Stimulated activated CD4-positive, alpha-beta T cell treated with anti-CD3 and anti-CD28 coated beads, Interleukin-4, amount 100 ng/mL, for 48 hours (primary cell): ENCODE measurements at places on chromosomes 1 and 21.

- no peak for DNase-seq
Measured at GRCh38 chr1:14724678-14725077, 126.2 kb downstream of the KAZN start.

GRCh38 chr1:26220199-26220912 lies 13.6 kb upstream of the CEP85 start:
- DNase-seq, result no peak

DNA sequence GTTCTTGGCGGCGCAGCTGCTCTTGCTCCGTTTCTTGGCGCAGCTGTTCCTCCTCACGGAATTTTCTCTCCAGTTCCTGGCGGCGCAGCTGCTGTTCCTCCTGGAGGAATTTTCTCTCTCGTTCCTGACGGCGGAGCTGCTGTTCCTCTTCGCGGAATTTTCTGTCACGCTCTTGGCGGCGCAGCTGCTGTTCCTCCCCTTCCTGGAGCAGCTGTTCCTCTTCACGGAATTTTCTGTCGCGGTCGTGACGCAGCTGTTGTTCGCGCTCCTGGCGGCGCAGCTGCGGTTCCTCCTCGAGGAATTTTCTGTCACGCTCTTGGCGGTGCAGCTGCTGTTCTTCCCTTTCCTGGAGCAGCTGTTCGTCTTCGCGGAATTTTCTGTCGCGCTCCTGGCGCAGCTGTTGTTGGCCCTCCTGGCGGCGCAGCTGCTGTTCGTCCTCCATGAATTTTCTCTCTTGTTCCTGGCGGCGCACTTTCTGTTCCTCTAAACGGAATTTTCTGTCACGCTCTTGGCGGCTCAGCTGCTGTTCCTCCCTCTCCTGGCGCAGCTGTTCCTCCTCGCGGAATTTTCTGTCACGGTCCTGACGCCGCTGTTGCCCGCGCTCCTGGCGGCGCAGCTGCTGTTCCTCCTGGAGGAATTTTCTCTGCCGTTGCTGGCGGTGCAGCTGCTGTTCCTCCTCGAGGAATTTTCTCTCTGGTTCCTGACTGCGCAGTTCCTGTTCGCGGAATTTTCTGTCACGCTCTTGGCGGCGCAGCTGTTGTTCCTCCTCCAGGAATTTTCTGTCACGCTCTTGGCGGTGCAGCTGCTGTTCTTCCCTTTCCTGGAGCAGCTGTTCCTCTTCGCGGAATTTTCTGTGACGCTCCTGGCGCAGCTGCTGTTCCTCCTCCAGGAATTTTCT lies 7.0 kb downstream of the TCHH start:
- DNase-seq, result no peak

DNA sequence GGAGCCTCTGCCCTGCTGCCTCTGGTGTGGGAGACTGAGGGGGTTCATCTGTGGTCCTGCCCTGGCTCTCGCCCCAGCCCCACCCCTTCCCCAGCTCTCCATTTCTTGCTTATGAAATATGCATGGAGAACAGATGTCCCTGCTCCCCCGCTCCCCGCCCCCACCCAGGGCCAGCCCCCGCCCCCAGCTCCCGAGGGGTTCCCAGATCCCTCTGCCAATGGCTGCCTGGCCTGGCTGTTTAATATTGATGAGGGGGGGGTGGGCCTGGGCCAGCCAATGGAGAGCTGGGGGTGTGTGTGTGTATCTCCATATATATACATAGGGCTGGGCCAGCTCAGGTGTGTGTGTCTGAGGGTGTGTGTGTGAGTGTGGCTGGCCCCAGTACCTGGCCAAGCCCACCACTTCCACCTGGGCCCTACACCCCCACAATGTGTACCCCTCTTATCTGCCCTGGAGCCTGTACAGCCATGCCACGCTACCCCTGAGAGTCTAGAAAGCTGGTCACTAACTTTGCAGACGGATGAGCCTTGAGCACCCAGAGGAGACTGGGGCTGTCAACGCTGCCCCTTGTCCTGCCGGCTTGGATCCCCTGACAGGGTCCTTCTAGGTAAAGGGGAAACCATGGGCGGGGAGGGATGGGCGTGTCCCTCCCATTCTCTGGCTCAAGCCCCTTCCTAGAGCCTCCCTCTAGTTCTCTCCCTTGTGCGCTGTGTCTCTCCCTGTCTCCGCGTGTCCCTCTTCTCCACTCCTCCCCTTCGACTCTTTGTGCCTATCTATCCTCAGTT lies at the start of gene NHLH1:
Gene NHLH1 (plus strand): TSS at position 341 of the 785 bp plus-strand sequence. CDS start 3,661 bp downstream, outside the sequence.
- no peak for DNase-seq

GRCh38 chr1:215672482-215672881 lies 105.4 kb downstream of the KCTD3 start:
- no peak for DNase-seq

- DNase-seq, result no peak
Measured at GRCh38 chr1:55078470-55078869, 39.1 kb downstream of the PCSK9 start.

GRCh38 chr1:66563941-66564630 lies 30.1 kb downstream of the SGIP1 start:
- DNase-seq, result no peak

DNA sequence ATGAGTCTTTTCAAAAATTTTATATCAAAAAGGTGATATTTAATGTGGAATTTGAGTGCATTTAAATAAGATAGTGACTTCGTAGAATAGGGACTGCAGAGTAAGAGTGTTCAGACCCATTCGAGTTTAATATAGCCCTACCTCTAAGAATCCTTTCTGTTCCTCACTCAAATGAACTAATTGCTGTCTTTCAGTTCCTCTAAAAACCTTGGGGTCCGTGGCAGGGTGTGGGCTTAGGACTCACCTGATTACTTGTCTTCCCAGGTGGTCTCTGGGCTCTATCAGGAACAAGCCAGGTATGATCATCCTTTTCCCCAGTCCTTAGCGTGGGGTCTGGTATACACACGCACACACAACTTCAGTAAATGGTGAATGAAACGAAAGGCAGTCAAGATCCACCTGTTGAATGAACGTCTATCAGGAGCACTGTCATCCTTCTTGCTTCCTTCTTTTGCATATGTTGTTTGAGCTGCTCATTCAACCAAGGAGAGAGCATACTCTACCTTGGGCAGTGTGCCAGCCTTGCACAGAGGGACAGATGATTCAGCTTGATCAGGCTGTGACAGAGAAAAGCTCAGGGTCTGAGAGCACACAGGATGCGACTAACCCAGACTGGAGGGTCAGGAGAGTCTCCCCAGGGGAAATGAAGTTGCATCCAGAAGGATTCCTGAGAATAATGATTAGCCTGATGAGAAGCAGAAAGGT lies 1.2 kb upstream of the RNF11 start:
- peak; percentile 38 for DNase-seq

GRCh38 chr1:116572099-116572498 lies 1.3 kb upstream of the CD58 start:
- no peak for DNase-seq

DNA sequence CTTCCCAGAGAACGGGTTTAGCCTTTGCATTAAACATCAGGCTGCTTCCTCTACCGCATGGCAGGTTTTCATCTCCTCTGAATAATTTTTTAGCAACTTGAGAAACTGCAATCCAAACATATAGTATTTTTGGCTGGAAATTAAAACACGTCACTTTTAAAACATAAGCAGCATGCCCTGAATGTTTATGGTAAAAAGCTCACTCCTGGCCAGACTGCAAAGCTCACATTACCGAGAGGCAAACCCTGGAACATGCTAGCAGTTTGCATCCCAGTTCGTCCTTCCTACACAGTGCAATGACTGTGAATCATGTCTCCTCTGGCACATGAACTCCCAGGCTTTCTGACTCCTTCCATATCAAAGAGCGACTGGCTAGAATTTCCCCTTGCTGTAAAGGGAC lies 312.3 kb downstream of the RRAGC start:
- no peak for DNase-seq

- no peak for DNase-seq
Measured at GRCh38 chr1:89733748-89734147, 87.1 kb upstream of the LRRC8D start.

DNA sequence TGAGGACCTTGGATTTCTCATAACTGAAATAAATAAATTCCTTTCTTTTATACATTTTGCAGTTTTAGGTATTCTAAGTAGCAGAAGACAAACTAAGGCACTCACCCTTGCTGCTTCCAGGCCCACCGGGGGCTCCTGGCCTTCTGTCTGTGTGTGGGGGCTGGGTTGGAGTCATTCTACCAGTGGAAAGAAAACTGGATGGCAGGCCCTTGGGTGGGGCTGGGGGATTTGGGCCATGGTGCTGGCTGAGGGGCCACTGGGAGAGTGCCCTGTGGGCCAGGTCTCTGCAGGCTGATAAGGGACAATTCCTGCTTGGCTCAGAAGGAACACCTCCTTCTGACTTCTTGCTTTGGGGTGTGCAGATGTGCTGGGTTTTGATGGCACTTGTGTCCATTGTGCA lies 54.0 kb upstream of the CSF3R start:
- DNase-seq, result no peak

GRCh38 chr1:12177999-12178441 lies 11.2 kb downstream of the TNFRSF1B start:
- peak; percentile 88 for DNase-seq

GRCh38 chr1:55049271-55049913 lies 10.0 kb downstream of the PCSK9 start:
- no peak for DNase-seq

- DNase-seq, result peak; percentile 72
Measured at GRCh38 chr1:154344977-154345837, 19.9 kb downstream of the ATP8B2 start.

GRCh38 chr1:35453031-35453430 lies 104.2 kb downstream of the KIAA0319L start:
- no peak for DNase-seq

GRCh38 chr1:193607787-193608186 lies 421.4 kb upstream of the B3GALT2 start:
- no peak for DNase-seq

DNA sequence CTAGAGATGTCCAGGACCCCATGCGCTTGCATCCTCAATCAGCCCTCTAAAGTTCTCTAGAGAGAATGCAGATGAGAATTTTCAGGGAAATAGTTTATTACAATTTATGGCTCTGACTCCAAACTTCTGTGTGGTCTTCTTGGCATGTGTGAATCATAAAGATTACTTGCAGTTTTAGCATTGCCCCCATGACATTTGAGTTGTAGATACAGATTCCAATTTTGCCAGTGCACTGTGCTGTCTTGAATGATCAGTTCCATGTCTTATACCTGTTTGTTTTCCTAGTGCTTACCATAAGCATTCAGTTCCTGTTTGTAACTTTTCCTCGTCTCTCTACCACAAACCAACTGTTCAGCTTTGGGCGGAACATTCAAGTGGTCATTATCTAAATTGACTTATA lies 4.8 kb downstream of the KRTAP21-3 start:
- no peak for DNase-seq

DNA sequence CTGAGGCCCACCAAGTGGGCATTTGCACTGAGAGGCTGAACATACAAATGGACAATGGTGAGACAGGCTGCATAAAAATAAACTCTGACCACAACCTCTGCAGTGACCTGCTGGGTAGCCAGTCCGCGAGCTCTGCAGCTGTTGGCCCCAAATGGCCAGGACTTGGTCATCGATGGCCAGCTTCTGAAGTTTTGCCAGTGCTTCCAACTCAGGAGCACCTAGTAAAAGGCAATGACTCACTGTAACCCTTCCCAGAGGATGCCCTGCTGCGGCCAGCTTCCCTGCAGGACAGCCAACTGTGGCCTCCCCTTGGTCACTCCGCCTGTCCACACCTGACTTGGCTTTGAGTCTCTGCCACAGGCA lies 185.4 kb downstream of the DYRK1A start:
- no peak for DNase-seq

DNA sequence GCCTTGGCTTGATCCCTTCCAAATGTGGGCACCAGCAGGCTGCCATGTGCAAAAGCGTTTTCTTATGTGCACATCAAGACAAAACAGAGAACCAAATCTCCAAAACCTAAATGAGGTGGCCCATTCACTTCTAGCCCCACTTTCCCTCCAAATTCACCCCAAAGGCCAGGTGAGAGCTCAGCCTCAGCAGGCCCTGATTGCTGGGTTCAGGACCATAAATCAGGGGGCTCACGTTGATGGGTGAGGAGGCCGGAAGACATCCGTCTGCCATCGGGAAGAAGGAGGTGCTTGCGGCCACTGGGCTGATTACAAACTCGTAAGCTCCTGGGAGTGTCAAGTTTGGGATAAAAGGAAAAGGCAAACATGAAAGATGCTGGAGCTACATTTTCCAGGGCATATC lies 86.7 kb upstream of the CLDN14 start:
- no peak for DNase-seq

- DNase-seq, result no peak
Measured at GRCh38 chr1:61130338-61131000, 48.1 kb downstream of the NFIA start.

DNA sequence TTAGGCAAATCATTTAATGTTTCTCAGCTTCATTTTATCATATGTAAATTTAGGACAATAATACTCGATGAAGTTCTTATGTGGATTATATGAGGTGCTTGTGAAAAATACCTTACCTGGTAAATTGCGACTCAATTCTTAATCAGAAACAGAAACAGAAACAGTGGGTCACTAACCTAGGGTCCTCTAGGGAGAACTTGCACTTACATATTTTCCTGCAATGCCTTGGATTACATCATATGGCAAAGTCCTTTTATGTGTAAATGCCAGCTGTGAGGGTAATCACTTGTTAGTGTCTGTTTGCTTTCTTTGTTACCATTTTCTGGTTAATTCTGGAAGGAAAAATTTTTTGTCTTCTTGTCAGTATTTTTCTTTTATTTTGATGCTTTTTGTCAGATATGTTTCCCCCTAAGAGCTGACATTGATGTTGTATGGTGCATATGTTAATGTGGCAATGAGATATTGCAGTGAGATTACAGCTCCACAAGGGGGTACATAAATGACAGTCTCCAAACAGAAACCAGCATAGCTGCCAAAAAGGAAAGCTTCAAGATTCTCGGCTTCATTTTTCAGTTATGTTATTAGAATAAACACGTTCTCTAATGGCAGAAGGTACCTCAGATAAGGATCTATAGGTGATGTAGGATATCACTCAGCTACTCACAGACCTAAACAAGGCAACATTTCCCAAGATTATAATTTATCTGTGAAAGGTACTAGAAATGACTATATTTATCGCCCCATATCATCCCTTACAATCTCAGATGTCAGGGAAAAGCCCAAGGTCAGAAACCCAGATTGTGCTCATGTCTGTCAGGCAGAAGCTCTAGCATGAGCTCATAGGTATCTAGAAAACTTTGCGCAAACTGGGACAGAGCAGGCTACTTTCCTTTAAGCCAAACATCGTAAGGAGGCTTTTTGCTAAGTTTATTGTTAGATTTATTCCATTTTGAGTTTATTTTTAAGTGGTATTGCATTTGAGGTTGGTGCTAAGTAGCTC lies 119.9 kb downstream of the FASLG start:
- no peak for DNase-seq

- DNase-seq, result no peak
Measured at GRCh38 chr1:55718758-55719671, 503.9 kb upstream of the USP24 start.

DNA sequence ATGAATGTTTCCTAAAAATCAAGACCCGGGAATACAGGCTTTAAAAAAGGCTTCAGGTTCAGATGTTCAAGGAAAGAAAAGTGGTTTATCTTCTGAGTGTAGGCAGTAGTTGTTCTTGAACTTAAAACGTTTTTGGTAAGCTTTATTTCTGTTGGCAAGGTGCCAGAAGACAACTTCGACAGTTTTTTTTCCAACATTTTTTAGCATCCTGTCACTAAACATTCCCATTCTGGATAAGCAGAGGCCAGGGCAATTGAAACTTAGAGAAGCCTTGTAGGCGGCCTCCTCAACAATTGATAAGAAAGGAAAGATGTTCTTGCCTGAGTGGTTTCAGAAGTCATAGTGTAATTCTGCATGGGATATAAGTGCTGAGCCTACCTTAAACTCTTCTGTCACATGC lies 66.7 kb downstream of the PATJ start:
- DNase-seq, result no peak

- peak; percentile 54 for DNase-seq
Measured at GRCh38 chr21:36134803-36135390, at the start of gene CBR3. Gene CBR3 (plus strand): TSS chr21:36135079. CDS start chr21:36135193, 114 bp downstream.

GRCh38 chr21:27804515-27804914 lies 837.6 kb upstream of the ADAMTS5 start:
- no peak for DNase-seq
